ENCODE measurements at places on chromosomes 1 and 21. TPM values are rescaled to one million over a fixed set of nuclear protein-coding genes. Genes with fewer than 3 reads are reported as not detected.

The CFHR2 gene
- polyA plus RNA-seq, result not detected

GRCh38 chr1:65360648-65361047 is 51.3 kb downstream of the DNAJC6 start:
- no peak for DNase-seq

GRCh38 chr1:72547412-72547811 is 265.1 kb upstream of the NEGR1 start:
- no peak for DNase-seq

The KIF26B gene
- 5.8 TPM for polyA plus RNA-seq

The MAP10 gene
- polyA plus RNA-seq, result 7.7 TPM

- DNase-seq, result no peak
Measured at GRCh38 chr1:11873395-11874257, 14.9 kb upstream of the NPPB start.

The KCNE1 gene
- 2.2 TPM for polyA plus RNA-seq

The CFHR3 gene
- 1.1 TPM for polyA plus RNA-seq

The CHI3L1 gene
- polyA plus RNA-seq, result 1.6 TPM

The APOBEC4 gene
- polyA plus RNA-seq, result 2.1 TPM

GRCh38 chr1:157269656-157270375 is 131.6 kb upstream of the ETV3 start:
- no peak for DNase-seq

The KCNJ9 gene
- 0.10 TPM for polyA plus RNA-seq

DNA sequence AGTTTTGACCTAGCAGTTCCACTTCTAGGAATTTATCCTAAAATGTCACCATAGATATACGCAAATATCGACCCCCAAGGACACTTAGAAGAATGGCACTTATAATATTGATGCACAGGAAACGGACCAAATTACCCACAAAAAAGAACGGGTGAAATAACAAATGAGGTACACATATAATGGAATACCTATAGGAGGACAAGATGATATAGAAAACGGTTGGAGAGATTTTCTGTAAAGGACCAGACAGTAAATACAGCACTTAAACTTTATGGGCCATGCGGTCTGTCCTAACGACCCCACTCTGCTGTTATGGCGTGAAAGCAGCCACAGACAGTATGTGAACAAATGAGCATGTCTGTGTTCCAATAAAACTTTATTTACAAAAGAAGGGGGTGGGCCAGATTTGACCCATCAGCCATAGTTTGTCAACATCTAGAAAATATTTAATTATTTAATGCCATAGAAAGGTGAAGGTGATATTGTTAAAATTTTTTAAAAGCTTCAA is 2.4 kb downstream of the TMPRSS3 start:
- no peak for DNase-seq

DNA sequence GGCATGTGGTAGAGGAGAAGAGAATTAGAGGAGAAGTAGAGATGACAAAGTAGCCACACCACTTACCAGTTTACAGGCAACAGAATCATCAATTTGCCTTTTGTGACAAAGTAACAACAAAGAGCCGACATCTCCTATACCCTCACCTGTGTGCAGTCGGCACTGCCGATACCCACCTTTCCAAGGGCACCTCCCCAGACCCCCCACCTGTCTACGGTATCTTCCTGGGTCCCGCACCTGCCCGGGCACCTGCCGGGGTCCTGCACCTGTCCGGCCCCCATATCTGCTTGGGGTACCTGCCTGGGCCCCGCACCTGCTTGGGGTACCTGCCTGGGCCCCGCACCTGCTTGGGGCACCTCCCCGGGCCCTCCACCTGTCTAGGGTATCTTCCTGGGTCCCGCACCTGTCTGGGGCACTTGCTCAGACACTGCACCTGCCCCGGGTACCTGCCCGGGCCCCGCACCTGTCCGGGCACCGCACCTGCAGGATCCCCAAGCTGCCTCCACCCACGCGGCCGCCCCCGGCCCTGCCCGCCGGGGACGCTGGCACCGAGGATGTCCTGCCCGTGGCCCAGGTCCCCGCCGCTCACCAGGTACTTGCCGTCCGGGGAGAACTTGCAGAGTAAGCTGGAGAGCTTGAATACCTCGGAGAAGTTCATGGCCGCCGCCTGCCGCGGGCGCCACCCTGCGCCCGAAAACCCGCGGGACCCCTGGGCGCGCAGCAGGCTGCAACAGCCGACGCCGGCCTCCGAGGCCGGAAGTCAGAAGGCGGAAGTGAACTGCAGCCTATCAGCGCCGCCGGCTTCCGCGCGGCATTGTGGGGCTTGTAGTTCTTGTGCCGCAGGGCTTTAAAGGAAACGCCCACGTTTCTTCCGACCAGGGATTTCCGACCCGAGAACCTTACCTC is at the start of gene WRAP73:
WRAP73 (minus strand) TSS at position 762 of the 906 bp plus-strand sequence; CDS start at position 658, 104 bp downstream.
- DNase-seq, result peak; percentile 86

DNA sequence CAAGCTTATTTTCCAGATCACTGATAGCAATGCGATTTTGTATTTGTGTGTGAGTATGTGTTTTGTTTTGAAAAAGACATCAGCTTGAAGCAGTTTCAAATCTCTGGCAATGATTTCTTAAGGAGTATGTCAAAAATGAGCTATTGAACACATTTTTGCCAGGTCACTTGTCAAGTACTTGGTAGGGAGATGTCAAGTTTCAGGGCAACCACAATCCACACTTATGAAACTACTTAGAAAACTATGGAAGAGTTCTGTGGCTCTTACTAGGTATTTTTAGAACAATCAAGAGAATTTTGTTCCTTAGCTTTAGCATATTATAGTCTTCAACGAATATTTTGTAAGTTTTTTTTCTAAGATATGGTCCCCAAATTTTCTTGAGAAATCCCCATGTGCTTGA is 318.8 kb upstream of the ZRANB2 start:
- peak; percentile 15 for DNase-seq

- no peak for DNase-seq
Measured at GRCh38 chr1:12461754-12462153, 156.3 kb downstream of the DHRS3 start.

GRCh38 chr1:90335558-90335957 is 340.6 kb downstream of the ZNF326 start:
- DNase-seq, result no peak

The CXADR gene
- 23.2 TPM for polyA plus RNA-seq

- DNase-seq, result no peak
Measured at GRCh38 chr1:84206375-84206774, 62.3 kb downstream of the PRKACB start.

- no peak for DNase-seq
Measured at GRCh38 chr1:61979729-61980128, 214.9 kb upstream of the L1TD1 start.

DNA sequence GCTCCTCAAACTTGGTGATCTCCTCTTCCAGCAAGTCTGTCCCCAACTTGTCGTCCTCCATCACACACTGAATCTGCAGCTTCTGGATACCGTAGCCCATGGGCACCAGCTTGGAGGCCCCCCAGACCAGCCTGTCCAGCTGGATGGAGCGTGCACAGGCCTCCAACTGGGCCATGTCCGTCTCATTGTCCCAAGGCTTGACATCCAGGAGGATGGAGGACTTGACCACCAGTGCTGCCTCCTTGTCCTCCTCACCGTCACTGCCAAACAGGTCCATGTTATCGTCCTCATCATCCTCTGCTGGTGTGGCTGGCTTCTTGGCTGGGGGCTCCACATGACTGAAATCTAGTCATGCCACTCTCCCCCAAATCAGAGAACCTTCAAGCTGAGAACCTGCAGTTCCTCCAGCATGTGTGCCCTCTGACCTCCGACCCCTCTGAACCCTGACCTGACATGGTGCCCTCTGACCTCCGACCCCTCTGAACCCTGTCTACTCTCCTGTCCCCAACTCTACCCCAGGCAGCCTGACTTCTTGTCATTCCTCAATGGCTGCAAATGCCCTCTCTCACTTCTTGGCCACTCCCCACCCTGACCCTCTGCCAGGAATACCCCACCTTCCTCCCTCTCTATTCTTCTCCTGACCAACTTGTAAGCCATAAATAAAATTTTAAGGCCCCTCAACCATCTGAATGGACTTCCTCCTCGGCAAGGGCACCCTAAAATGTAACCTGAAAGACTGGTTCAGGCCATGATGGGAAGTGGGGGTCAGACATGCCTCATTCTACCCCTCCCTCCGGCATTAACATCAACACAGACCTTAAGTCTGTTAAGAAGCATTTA is 275.7 kb upstream of the C1orf174 start:
- DNase-seq, result no peak

DNA sequence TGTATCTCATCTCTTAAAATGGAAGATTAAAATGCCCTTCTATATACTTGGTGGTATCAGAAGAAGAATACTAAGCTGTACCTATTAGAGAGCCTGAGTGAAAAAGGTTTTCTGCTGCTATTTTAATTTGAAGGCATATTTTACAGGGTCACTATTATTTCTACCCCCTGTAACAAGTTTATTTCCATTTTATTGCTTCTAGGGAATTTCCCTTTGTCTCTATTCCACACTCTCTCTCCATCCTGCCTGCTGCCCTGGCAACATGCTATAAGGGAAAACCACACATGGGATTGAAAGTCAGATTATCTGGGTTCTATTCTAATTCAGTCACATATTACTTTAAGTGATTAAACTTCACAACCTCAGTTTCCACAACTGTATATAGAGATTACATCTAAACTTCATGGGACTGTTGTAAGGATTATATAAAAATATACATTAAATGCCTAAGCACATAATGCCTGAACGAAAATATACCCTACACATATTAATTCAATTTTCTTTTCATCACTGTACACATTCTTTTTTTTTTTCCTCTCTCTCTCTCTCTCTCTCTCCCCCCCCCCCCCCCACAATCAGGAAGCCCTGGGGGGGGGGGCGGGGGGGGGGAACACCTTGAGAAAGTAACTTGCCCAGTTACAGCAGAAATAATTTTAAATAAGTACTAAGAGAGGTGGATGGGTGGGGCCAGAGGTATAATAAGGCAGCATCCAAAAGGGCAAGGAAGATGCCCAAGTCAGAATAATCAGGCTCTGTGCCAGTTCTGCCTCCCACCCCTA is 51.5 kb downstream of the LUZP1 start:
- DNase-seq, result no peak

- DNase-seq, result no peak
Measured at GRCh38 chr1:81006502-81006901, 794.2 kb upstream of the ADGRL2 start.

GRCh38 chr1:111924786-111925185 is 64.7 kb downstream of the KCND3 start:
- DNase-seq, result no peak

The KCNH1 gene
- polyA plus RNA-seq, result 0.16 TPM

The PYHIN1 gene
- 0.49 TPM for polyA plus RNA-seq

The UBAP2L gene
- polyA plus RNA-seq, result 146 TPM

- DNase-seq, result no peak
Measured at GRCh38 chr21:45178070-45178608, 103.8 kb downstream of the ADARB1 start.

DNA sequence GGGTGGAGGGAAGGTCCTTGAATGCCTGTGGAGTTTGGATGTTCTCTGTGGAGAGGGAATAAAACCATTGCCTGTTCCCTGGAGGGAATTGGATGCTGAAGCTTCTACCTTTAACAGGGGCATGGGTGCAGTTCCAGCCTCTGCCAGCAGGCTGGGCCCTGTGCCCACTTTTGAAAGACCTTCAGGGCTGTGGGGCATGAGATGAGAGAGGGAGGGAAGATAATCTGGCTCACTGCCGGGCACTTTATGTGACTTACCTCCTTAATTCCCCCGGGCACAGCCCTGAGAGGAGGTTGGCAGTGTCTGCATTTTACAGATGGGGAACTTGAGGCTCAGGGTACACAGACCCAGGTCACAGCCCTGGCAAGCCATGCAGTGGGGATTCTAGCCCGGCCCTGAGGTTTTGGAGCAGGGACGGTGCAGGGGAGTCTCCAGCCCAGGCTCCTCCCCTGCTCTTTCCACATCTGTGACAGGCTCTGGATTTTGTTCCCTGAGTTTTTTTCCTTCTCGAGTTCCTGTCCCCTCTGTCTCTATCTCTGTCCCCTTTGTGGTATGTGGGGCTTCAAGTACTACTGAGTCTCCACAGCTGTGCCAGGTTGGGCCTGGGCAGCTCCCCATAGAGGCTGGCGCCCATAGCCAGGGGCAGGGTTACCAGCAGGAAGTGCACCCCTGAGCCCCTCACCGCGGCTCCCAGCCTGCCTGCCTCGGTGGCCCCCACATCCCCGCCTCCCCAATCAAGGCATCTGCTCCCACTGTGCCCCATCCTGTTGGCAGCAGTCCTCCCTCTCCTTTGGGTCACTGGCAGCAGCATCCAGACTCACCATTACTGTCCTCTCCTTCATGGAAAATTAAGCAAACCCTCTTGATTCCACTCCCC is 14.0 kb upstream of the THEMIS2 start:
- DNase-seq, result peak; percentile 78

DNA sequence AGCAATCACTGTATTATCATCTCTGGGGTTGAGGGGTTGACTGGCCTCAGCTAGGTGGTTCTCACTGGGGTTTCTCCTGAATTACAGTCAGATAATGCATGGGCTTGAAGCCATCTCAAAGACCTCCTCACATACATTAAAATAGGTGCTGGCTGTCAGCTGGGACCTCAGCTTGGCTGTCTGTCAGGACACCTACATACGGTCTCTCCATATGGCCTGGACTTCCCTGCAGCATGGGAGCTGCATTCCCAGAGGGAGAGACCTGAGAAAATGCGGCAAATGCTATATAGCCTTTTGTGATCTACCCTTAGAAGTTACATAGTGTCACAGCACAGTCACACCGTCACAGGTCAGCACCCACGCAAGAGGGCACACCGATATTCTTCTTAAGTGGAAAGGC is 93.6 kb downstream of the TSEN15 start:
- no peak for DNase-seq

DNA sequence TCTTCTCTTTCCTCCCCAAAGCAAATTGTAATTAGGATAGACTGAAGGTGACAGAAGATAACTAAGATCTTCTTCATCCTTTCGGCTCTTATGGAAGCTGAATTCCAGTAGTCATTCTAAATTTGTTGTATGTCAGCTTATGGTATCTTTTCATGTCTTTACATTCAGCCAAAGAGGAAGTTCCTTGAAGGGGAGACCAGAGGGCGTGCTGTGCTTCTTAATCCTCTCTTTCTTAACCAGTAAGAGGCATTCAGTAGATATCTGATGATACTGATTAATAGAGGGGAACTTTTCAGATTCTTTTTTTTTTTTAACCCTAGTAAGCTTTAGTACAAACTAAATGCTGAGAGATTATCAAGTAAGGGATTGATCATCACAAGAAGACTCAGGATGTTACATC is 102.3 kb downstream of the OSBPL9 start:
- no peak for DNase-seq

DNA sequence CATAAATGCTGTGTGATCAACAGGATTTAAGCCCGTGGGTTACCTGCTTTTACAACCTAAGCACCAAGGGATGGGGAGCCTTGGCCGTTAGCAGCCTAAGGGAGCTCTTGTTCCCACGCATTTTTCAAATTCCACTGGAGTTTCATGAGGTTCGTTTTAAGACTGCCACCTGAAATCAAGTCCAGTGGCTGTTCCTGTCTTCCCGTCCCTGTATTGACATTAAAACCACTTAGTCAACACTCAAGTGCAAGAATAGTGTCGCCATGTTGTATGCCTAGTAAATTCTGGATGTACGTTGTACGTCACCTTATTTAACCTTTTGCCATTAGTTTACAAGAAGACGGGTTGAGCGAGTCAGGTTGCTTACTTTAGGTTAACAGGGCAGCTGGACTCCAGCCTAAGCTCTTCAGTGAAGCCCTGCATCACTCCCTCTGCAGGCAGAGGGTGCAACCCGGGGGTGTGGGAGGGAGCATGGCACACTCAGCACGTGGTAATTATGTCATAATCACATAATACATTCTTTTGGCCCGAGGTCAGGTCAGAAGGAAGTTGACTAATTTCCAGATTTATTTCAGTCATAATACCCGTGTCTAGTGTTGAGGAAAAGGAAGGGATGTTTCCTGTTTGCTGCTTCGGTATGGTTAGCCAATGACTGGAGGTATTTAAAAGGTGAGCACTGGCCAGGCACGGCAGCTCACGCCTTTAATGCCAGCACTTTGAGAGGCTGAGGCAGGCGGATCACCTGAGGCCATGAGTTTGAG is 42.5 kb downstream of the CNST start:
- peak; percentile 83 for DNase-seq

- DNase-seq, result no peak
Measured at GRCh38 chr1:63501256-63501655, 21.8 kb downstream of the ITGB3BP start.
